ENCODE measurements at places on chromosomes 6 and 20.

GRCh38 chr20:25280051-25280573, 32.2 kb downstream of the PYGB start:
- DNase-seq: no peak

- DNase-seq: no peak
Measured at GRCh38 chr6:165746331-165746730, 83.3 kb upstream of the PDE10A start.

GRCh38 chr20:10509376-10509775, 74.3 kb downstream of the SLX4IP start:
- DNase-seq: no peak

DNA sequence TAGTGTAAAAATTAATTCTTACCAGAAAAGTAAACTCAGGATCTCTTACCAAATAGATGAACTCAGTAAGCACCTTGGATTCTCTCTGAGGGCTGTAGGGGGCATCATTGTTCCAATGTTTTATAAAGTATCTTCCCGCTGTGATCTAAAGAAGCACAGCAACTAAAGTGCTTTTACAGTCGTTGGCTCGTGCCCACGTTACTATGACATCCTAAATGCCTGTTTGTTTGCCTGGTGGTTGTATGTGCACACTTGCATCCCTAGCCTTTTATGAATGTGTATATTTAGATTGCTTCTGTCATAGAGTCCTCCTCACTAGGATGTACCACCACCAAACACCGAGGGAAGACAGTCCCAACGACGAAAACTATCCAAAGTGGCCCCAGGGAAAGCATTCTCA, 34.5 kb downstream of the SLX4IP start:
- DNase-seq: peak; percentile 27

- DNase-seq: no peak
Measured at GRCh38 chr20:44733341-44734069, 12.2 kb upstream of the KCNK15 start.

DNA sequence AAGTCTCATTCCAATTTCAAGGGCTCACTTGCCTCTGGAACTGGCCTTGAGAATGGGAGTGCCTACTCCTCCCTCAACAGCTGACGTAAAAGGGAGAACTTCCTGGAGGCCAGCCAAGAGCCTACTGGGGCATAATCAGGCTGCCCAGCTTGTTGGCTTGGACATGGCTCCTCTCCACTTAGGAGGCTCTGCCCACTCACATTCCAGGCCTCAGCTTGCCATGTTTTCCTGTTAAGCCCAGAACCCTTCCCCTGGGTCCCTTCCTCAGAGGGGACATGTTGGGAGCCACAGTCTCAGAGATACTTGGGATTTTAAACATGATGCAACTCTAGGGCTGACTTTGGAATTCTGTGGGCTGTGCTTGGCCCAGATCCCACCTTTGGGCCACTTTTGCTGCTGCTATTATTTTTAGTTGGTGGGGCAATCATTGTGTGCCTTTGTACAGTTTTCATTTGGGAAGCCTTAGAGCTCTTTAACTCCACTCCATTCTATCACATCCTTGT, 31.5 kb upstream of the ADTRP start:
- DNase-seq: peak; percentile 88

GRCh38 chr6:158002951-158003853, 21.5 kb downstream of the SYNJ2 start:
- no peak for DNase-seq
